LNCaP clone FGC (cell line): ENCODE measurements at places on chromosomes 5 and 9.

GRCh38 chr9:132651259-132651658 is 18.5 kb downstream of the DDX31 start:
- peak; percentile 58 for DNase-seq

DNA sequence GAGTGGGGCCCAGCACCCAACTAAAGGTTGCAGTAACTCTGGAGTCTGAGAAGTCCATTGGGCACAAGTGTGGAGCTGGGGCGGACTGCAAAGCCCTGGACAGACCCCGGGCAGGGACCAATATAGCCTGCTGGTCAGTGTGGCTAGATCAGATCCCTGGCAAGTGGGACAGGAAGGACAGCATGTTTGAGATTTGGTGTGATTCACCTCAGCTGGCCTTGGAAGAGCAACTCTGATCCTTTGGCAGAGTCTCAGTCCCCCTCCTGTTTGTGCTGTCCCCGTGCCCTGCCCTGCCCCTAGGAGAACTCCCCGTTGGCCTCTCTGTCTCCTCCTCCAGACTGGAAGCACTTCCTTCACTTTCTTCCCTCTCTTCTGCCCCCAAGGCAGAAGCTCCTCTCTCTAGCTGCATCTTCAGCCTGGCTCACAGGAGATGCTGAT is 255.3 kb downstream of the FSTL4 start:
- no peak for DNase-seq

GRCh38 chr9:2000314-2000713 is 14.8 kb upstream of the SMARCA2 start:
- no peak for DNase-seq

- DNase-seq: no peak
Measured at GRCh38 chr5:206927-207536, 10.9 kb downstream of the CCDC127 start.

- no peak for DNase-seq
Measured at GRCh38 chr9:3756071-3756470, 230.3 kb upstream of the RFX3 start.

DNA sequence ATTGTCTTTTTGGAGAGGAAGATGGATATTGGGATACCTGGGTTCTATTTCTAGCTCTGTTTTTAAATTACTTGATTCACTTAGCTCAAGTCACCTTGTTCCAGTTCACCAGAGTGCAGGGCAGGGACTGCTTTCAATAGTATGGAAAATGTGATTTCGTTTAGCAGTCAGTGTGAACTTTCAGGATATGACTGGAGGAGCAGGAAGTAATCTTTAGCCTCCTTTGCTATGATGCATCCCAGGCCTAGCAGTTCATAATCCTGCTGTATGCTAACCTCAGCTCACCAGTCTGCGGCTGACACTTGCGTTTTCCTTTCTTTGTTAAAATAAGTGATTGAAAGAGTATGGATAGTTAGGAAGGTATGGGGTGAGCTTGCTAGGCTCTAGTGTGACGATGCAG is 169.7 kb downstream of the ARHGAP26 start:
- DNase-seq: no peak

- peak; percentile 34 for DNase-seq
Measured at GRCh38 chr5:27472000-27472763, 433.8 kb upstream of the CDH9 start.

DNA sequence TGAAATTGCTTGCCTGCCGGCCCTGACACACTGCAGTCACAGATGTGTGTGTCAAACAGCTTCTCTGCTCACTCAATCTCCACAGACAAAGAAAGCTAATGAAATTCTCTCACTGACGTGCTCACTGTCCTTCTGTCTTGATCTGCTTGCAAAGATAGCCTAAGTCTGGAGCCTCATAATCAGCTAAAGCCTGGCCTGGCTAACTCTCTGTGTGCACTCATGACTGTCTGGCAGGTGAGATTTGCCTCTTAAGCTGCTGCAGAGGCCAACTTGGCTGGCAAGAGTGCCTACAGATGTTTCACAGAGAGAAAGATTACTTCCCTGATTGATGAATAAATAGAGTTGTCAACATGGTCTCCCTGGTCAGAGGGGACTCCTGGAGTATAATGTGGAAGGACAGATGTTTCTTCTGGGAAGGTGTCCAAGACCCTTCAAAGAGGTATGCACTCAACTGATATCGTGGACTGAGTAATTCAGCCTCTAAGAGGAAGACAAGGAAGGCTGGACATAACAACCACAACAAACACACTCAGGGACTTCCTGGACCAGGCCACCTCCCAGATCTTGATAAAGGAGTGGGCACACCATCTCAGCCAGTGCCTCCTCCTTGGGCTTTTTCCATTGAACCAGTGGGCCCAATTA is 362.0 kb downstream of the SPOCK1 start:
- DNase-seq: no peak

DNA sequence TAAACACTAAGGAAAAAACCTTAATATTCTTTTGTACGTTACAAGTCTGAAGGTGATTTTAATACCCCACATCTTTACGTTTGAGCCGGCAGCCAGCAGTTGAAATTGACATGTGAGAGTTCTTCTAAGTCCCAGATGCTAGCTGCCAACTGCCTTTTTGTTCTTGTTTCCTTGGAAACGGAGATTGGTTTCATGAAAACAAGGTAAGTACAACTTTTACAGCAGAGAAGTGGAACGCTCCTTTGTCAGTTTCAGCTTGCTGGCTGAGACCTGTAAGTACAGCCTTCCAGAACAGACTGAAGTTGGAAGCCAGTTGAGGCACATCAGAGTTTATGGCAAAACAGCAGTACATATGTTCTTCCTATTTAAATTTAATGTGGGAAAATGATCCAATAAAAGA is 1018.4 kb upstream of the ARRDC3 start:
- DNase-seq: no peak

DNA sequence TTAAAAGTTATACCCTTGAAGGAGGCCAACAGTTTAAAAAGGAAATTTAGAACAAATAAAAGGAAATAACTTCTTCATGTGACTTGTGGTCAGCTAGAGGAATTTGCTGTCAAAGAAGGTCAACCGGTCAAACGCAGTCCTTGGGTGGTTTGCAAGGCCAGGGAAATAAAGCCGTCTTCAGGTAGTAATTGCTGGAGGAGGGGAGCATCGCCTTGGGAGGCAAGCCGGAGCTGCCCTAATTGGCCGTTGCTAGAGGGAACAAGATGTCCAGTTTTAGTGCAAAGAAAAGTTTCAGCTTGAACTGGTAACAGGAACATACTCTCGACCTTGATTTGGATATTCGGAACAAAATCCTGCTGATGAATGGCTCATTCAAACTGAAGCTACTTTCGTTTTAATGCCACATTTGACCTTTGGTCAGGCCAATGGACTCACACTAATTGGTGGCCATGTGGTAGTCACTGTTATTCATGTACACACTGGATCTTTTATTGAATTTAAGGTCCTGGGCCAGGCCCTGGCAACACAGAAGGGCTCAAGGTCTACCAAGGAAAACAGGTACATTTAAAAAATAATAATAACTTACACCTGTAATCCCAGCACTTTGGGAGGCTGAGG is 47.0 kb upstream of the MYO10 start:
- no peak for DNase-seq
